ENCODE measurements at places on chromosomes 7 and 10.

DNA sequence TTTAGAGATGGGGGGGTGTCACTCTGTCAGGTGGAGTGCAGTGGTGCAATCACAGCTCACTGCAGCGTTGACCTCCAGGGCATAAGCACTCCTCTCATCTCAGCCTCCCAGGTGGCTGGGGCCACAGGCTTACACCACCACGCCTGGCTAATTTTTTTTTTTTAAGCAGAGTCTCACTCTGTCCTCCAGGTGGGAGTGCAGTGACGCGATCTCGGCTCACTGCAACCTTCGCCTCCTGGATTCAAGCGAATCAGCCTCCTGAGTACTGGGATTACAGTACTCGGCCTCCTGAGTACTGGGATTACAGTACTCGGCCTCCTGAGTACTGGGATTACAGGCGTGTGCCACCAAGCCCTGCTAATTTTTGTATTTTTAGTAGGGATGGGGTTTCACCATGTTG lies 23.6 kb upstream of the PPIA start:
- peak; percentile 65 for DNase-seq

GRCh38 chr7:88001744-88002530 lies 67.9 kb downstream of the ADAM22 start:
- no peak for DNase-seq

DNA sequence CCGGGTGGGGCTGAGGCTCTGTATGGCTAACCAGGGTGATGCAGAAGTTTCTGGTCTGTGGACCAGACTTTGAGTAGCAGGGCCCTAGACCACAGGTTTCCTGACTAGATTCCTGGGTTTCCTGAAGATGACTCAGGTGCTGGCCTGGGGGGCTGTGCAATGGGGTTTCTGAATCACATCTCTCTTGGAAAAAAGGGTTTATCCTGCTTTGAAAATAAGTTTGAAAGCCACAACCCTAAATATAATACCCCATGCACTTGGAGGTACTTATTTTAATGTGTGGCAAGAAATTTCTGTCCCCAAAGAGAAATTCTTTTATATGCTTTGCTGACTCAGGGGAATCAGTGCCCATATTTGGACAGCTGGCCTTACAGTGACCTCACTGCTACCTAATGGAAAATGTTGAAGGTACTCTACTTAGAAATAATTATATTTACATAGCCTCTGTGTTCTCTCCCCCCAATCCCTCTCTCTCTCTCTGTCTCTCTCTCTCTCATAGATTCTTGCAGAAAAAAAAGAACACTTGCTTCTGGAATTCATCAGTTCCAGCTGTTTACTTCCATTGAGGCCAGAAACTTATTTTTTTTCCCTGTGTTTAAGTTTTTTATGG lies 184.4 kb upstream of the LYZL2 start:
- DNase-seq, result no peak

- no peak for DNase-seq
These were observed 139.9 kb downstream of the TNS3 start for GRCh38 chr7:47441796-47442604.
